Activated naive CD8-positive, alpha-beta T cell treated with anti-CD3 and anti-CD28 coated beads, Interleukin-2, amount 50 U/mL, for 16 hours (primary cell): ENCODE measurements at places on chromosomes 1 and 21.

DNA sequence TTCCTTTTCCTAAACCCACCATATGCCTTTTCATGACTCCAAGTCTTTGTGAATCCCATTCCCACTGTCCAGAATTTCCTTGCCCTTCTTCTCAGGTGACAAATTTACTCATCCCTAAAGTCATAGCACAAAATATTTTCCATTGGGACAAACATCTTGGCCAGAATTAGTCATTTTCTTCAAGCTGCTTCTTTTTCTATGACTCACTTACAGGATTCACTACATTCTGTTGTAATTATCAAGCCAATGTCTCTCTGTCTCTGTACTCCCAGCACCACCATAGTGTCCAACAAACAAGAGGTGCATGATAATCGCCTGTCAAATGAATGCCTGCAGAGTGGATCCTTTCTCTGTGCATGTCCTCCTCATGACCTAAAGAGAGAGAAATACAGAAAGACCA lies 37.8 kb downstream of the SGIP1 start:
- no peak for DNase-seq

- DNase-seq, result no peak
Observed at GRCh38 chr1:170661646-170662411, 2.1 kb upstream of the PRRX1 start.

DNA sequence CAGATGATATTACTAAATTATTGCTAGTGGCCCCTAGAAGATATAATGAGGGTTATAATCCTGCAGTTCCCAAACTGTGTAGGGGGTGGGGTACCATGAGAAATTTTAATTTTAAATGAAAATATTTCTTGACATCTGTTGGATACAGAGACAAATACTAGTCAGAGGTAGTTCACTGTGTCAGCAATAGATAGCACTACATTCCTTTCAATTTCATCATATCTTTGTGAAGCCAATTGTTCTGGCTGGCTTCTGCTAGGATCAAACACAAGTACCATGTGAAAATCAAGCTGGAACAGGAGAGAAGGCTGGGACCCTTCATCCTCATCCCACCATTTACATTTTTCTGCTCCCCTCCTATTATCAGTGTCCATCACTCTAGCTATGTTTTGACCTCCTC lies 208.1 kb downstream of the USH2A start:
- no peak for DNase-seq

- no peak for DNase-seq
Observed at GRCh38 chr1:9071554-9072235, 2.3 kb upstream of the SLC2A5 start.

- no peak for DNase-seq
Observed at GRCh38 chr1:118249641-118250040, 64.6 kb upstream of the SPAG17 start.

DNA sequence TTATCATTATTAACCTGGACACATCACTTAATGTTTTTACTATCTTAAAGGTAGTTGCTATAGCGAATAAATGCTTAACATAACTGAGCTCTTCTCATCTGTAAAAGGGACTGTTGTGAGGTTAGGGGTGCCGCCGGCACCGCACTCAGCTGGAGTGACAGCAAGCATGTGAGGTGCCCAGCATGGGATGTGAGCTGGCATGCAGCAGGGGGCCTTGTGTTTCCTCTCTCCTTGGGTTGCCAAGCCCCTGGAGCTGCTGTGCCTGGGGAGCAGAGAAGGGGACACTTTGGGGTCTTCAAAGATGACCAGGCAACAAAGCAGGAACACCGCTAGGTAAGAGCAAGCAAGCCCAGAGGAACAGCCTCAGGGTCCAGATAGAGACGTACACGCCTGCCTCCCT lies 2.1 kb upstream of the ZC3H12A start:
- no peak for DNase-seq
